Foreskin fibroblast (primary cell): ENCODE measurements at places on chromosomes 3 and 15.

DNA sequence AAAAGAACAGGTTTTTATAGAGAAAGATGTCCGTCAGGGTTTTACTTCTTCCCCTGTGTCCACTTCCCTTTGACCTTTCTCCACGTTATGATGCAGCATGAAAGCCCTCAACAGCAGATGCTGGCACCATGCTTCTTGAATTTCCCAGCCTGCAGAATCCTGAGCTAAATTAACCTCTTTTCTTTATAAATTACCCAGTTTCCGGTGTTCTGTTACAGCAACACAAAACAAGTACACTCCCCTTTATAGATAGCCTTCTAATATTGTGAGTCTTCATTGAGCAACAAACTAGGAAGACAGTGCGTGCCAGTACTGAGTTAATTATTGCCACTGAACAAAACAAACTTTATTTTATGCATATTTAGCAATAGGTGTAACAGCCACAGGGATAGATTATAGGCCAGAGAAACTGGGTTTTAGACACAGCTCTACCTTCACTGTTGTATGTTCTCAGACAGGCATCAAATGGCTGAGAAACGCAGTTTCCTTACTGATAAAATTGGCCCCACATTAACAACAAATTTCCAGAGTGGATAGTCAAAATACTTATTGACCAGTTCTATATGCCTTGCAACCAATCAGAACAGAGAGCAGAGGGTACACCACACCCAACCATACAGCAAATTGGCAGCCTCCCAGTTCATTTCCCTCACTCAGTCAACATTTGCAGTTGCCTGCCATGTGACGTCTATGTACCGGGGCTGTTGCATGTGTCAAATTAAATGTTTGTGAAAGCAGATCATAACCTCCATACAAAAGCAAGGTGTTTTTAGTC, 14.4 kb upstream of the TBL1XR1 start:
- no peak for DNase-seq

- no peak for DNase-seq
Observed at GRCh38 chr3:125002414-125003368, 53.1 kb downstream of the HEG1 start.

DNA sequence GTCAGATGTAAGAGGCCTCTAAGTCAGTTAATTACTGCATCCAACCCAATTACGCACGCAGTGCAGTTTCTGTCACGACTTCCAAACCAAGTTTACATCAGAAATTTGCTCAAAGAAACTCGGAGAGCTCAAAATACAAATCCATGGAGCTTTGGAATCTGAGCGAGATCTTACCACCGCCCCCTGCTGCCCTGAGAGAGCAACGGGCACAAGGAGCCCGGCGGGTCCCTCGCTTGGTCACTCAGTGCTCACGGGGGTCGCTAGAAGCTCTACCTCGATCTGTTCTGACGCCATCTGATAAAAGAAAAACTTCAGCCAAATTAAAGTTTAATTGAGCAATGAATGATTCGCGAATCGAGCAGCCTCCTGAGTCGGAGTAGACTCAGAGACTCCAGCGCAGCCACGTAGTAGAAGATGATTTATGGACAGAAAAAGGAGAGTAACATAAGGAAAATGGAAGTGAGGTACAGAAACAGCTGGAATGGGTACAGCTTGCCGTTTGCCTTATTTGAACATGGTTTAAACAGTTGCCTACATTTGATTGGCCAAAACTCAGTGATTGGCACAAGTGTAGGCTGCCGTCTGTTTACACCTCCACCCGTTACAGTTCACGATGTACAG, 232.7 kb upstream of the ATP10A start:
- no peak for DNase-seq

DNA sequence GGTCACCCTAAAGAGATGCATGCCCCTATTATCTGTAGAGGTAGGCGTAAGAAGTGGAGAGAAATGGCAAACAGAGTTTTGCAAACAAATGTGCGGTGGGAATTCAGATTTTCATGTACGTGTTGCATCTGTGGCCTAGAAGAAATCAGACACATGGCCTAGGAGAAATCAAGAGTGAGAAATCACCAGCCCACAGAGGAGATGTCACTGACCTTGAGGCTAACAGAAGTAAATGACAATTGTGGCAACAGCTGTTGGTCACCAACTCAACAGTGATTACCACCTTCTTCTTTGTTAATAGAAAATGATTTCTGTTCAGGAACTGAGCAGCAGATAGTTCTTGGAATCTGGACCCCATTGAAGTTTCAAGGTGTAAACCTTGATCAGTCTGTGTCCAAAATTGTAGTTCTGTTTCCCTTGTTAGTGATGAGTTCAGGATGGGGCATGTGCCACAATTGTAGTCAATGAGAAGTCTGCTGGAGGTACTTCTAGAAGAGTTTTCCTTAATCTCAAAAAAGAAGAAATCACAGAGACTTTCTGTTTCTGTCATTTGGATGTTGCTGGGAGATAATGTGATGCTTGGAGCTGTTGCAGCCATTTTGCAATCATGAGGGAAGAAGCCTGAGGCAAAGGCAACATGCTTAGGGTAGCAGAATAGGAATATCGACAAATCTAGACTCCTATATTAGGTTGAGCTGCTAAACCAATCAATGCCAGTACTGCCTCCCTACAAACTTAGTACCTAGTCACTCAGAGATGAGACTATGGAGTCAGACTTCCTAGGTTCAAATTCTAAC, 34.3 kb upstream of the RFTN1 start:
- DNase-seq, result no peak

DNA sequence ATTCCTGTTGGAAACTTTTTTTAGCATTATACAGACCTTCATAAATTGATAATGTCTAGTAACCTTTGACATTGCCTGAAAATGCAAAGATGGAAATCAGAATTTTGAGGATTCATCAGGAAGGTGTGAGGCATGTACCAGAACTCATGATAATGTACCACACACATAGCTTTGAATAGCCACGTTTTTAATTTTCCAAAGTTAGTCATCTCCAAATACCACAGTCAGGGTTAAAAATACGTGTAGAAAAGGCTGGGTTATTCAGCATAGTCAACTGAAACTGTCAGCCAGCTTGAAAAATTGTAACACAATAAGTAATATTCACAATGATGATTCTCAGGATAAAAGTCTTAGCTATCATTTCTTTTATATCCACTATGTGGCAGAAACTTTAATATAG, 102.0 kb upstream of the THRB start:
- no peak for DNase-seq

- DNase-seq, result no peak
Observed at GRCh38 chr3:134776518-134776917, 18.5 kb upstream of the EPHB1 start.

DNA sequence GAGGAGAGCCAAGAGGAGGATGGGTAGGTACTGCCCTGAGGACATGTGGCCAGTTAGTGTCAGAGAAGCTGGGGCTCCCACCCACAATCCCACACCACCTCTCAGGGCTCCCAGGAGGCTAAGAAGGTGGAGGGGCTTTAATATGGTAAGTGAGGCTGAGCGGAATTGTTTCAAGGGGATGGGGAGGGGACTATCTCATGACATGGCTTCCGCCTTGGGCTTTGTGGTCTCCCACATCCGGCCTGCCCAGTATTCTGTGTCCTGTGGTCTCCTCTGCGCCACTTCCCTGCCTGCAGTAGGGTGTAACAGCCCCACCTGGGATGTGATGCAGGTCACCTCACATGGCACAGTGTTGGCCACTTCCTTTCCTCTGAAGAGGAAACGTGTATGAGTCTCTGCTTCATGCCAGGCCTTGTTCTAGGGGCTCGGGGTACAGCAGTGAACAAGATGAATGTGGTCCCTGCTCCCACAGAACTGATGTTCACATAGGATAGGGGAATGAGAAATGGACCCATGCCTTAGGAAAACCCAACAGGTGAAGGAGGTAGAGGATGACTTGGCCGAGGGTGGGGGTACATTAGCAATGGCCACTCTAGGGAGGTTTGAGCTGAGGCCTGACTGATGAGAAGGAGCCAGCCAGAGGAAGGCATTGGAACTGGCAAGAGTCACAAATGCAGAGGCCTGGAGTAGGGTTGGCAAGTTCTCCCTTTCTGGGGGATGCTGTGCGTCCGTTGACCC, 3.2 kb downstream of the NEIL1 start:
- DNase-seq, result no peak
